ENCODE measurements at places on chromosomes 12 and 14. TPM values are rescaled to one million over a fixed set of nuclear protein-coding genes. Genes with fewer than 3 reads are reported as not detected.

Gene AHSA1
- 187 TPM for polyA plus RNA-seq

GRCh38 chr12:6183689-6184428, 16.3 kb upstream of the CD9 start:
- peak; percentile 76 for DNase-seq

- DNase-seq: no peak
These were observed 3.3 kb downstream of the GPR135 start for GRCh38 chr14:59461891-59462290.

Gene ERBB3
- 0.92 TPM for polyA plus RNA-seq

Gene SIX4
- polyA plus RNA-seq: 9.8 TPM

DNA sequence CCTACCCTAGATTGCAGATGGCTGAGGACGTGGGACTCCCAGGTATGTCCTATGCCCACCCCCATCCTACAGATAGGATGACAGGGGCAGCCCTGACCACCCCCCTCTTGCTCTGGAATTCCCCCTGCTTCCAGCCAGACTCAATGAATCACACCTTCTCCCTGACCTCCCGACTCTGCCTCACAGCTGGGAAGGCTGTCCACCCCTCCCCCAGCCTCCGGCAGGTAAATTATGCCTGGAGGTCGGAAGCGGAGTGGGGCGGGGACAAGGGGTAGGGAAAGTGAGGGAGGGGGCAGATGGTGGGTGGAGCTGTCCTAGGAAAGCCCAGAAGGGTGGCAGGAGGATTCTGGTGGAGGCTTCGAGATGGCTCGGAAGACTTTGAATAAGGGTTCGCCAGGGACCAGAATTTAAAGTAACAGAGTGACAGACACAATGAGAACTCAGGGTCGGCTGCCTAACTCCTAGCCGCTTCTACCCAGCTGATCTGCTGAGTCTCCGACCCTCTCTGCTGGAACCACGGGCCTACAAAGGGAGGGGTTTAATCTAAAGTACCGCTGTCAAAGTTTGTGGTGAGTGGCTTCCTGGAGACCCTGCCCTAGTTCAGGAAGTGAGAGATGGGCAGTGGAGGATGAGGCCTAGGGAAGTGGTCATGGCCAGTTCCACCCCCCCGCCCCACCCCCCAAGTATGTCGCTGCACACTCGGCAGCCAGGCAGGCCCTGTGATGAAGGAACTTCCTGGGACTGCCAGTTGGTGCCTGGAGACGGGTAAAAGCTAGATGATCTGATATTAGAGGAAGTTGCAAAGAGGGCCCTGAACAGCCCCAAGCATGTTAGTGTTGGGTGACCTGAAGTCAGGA, 4.2 kb downstream of the PLEKHG3 start:
- DNase-seq: peak; percentile 74

GRCh38 chr12:81327425-81327824, 249.5 kb downstream of the ACSS3 start:
- DNase-seq: no peak

Gene FLRT2
- polyA plus RNA-seq: 4.6 TPM

- no peak for DNase-seq
These were observed 31.2 kb upstream of the VASH1 start for GRCh38 chr14:76729953-76730505.

Gene CCDC196
- not detected for polyA plus RNA-seq

Gene HNF1A
- not detected for polyA plus RNA-seq

Gene AICDA
- not detected for polyA plus RNA-seq

- DNase-seq: no peak
These were observed 58.2 kb upstream of the CORO1C start for GRCh38 chr12:108789546-108789945.

DNA sequence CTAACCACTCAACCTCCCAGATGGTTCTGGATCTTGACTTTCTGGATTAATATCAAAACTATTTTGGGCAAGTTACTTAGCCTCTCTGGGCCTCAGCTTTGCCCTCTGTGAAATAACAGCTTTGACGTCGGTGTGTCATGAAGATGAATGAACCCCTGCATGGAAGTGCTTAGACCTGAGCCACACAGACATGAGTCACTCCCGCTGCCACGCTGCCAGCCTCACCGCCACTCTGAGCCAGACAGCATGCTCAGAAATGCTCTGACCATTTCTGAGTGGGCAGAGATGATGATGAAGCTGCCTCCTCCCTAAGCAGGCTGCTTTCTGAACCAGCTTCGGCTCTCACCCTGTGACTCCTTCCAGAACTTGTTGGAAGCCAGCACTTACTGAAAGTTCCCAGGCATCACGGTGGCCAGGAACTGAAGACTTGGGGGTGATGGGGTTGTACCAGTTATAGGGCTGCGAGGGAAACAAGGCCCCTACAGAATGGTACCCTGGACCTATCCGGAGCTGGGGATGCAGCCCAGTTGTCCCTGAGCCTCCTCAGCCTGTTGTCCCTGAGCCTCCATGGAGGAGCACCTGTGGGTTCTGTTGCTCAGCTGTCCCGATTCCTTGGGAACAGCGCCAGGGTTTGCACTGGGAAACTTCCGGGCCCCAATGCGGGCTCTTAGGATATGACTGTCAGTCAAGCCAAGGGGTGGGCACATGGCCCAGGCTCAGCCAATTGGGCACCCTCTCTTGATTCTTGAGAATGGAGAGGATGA, 2.0 kb upstream of the CCDC197 start:
- peak; percentile 46 for DNase-seq

- no peak for DNase-seq
These were observed 50.6 kb downstream of the FOXA1 start for GRCh38 chr14:37544407-37544806.

Gene GLS2
- 0.08 TPM for polyA plus RNA-seq

GRCh38 chr14:30681752-30682355, 59.7 kb downstream of the SCFD1 start:
- no peak for DNase-seq

DNA sequence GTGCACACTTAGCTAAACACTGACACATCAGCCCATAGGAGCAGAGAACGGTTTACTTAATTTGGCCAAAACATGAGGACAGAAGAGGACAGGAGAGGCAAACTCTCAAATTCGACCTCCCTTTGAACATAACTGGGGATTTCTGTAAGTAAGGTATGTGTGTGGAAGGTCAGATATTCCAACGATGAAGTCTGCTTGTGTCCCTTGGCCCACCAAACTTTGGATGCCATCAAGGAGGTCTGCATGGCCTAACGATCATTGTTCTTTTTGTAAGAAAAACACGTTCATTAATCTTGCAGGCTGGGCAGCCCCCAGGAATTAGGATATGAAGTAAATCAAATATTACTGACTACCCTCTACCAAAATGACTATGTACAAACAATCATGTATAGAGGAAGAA, 908.5 kb upstream of the ATXN7L3B start:
- DNase-seq: no peak

Gene AKAP3
- 1.1 TPM for polyA plus RNA-seq

GRCh38 chr12:16198884-16199283, 78.6 kb downstream of the SLC15A5 start:
- no peak for DNase-seq

GRCh38 chr12:6866920-6867412, 365 bp upstream of the TPI1 start:
- DNase-seq: no peak

DNA sequence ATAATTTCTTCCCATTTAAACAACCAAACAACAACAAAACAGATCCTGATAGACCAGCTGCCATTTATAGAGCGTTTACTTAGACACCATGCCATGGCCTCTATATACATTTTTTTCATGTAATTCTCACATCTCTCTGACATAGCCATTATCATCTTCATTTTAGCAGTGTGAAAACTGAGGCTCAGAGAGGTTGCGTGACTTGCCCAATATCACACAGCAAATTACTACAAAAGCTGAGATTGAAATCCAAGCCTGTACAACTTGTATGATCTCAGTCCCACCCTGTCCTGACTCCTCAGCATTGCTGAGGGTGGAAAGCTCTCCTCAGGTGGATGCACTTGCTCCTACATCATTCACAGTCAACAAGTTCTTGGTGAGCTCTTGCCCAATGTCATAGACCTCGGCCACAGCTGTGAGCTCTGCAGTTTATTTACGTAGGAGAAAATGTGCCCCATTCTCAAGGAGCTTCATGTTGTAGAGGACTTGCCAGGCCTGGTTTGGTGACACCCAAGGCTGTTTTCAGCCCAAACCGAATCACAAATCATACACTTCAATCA, 55.5 kb downstream of the CRACR2A start:
- peak; percentile 10 for DNase-seq

GRCh38 chr12:11862798-11863197, 207.9 kb upstream of the BCL2L14 start:
- peak; percentile 67 for DNase-seq

GRCh38 chr12:25825446-25825845, 133.0 kb upstream of the RASSF8 start:
- no peak for DNase-seq

DNA sequence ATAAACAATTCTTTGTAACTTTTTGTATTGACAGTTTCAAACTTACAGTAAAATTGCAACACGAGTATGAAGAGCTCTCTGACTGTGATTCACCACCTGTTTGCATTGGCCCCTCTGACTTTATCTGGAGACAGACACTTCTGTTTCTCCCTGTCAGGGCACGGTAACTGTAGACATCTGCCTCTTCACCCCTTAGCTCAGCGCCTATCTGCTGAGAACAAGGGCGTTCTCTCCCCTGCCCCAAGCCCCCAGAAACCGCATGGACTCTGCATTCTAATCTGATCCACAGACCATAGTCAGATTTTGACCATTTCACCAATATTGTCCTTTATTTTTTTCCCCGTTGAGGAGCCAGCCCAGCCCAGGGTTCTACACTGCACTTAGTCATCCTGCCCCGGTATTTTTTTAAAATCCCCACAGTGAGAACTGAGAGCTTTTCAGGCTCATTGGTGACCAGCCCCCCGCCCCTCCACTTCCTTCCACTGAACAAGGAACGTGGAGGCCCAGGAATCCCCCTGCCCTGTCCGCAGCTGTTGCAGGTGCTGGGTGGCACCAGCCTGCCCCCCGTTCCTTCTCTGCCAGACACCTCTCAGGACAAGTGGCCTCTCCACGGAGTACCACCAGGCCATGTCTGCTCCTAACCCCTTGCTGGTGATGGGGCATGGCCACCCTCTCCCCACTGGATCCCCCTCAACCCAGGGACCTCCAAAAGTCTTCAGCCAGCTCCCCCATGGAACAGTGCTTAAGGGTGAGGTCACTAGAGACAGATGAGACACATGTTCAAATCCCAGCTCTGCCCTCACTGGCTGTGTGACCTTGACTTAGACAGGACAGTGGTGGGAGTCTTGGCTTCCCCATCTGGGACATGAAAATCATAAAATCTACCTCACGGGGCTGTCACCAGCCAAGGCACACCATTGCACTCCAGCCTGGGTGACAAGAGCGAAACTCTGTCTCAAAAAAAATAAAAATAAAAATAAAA, 11.2 kb downstream of the RHOF start:
- peak; percentile 49 for DNase-seq

DNA sequence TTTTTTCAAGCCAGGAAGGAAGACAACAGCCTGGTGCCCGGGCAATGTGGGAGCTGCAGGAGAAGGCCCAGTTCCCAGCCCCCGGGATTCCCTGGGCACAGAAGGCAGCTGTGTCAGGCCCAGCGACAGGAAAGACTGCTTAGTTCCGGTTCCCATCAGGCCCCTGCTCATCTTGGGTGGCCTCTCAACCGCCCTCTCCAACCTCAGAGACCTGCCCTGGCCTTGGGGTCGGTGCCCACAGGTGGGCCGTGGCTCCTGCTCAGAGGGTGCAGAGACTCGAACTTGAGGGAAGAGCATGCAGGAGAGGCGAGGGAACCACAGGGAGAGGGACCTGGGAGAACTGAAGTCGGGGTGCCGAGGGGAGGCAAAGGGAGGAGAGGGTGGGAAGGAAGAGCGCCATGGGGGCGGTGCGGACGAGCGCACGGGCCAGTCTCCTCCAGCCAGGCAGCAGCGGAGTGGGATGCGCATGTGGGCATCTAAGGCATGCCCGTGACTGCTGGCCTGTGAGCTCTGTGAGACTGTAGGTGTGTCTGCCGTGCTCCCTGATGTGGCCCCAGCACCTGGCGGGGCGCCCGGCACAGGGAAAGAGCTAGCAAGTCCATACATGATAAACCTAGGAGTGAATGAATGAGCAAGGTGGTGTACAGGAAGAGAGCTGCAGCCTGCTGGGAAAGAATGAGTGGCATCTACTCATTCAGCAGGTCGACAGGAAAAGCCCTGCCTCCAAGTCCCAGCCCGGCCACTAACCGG, 42.7 kb downstream of the SSH1 start:
- no peak for DNase-seq

GRCh38 chr14:43983721-43984120, 523.4 kb downstream of the FSCB start:
- DNase-seq: no peak

Gene TAS2R31
- polyA plus RNA-seq: 0.73 TPM

GRCh38 chr12:130101370-130101769, 60.9 kb upstream of the FZD10 start:
- no peak for DNase-seq

DNA sequence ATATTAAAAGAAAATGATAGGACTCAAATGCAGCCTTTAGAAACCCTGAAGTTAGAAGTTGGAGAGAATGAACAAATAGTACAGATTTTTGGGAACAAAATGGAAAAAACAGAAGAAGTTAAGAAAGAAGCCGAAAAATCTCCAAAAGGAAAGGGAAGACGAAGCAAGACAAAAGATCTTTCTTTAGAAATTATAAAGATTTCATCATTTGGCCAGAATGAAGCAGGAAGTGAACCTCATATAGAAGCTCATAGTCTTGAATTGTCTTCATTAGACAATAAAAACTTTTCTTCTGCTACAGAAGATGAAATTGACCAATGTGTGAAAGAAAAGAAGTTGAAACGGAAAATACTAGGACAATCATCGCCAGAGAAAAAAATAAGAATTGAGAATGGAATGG, 31.4 kb upstream of the TOMM20L start:
- DNase-seq: no peak

DNA sequence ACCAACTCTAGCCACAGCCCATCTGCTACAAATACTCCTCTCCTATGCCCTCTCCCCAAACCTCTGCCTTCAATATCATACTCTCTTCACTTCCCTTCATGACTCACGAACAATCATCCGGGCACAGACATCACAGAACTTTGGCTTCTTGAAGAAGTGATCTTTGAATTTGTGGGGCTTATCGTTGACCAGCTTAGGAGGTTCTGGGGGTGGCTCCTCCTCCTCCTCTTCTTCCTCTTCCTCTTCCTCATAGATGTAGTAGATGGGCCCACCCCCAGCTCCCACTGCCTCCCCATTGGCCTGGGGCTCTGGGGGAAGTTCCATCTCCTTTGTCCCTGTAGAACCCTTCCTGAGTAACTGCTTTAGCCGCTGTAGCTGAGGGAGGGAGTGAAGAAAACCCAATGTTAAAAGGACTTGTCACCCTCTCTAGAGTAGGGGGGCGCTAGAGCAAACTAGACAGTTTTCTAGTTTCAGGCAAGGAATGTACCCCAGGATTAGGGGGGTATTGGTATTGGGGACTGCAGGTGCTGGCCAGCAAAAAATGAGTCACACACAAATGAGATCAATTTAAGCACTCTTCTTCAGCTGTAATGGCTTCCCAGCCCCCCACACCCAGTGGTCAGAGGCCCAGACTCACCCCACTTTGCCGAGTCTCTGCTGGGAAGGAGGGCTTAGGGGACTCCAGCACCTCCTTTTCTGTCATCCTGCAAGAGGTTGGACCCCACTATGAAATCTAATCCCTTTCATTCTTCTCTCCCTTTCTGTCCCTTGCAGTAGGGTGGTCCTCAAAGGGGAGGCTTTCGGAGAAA, 1.8 kb downstream of the STAC3 start:
- no peak for DNase-seq

- DNase-seq: no peak
These were observed 186.1 kb upstream of the GARIN2 start for GRCh38 chr14:67002994-67003753.
